ENCODE measurements at places on chromosomes 5 and 9.

GRCh38 chr9:72524820-72525540 is 3.6 kb downstream of the TMC1 start:
- peak; percentile 99 for DNase-seq

- no peak for DNase-seq
These were observed 45.3 kb downstream of the SYK start for GRCh38 chr9:90846770-90847419.

- no peak for DNase-seq
These were observed 227.4 kb downstream of the ESM1 start for GRCh38 chr5:54758038-54758437.

- DNase-seq = no peak
These were observed 135.2 kb downstream of the GNAQ start for GRCh38 chr9:77896269-77896937.

DNA sequence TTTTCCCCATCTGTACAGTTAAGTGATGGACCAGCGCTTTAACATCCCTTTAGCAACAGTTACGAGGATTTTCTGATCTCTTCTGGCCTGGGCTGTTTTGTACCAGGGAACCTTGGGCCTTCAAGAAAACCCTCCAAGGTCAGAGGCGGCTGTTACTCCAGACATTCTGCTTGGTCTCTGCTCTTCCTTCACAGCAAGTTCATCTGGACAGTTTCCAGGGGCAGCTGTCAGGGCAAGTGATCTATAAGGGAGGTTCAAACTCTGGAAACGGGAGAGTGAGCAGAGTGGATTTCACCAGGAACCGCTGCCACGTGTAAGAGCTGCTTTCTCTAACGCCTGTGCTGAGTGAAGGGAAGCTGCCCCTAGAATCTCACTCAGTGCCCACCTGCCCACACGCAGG is 36.7 kb downstream of the ZNF618 start:
- no peak for DNase-seq

DNA sequence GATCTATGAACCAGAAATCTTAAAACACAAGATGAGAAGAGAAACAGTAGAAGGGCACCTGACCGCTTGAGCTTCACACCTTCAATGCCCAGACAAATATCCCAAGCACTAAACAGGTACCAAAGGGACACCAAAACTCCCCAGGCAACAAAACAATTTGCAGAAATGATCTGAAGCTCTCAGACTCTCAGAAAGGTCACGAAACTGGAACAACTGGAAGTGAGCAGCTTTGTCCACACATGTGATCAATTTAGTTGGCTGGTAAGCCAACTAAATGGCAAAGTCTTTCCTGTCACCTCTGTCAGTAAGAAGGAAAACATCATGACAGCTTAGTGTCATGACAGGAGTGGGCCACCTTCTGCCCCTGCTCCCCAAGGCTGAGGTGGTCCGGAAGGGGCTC is 4.1 kb downstream of the IPPK start:
- DNase-seq = no peak

DNA sequence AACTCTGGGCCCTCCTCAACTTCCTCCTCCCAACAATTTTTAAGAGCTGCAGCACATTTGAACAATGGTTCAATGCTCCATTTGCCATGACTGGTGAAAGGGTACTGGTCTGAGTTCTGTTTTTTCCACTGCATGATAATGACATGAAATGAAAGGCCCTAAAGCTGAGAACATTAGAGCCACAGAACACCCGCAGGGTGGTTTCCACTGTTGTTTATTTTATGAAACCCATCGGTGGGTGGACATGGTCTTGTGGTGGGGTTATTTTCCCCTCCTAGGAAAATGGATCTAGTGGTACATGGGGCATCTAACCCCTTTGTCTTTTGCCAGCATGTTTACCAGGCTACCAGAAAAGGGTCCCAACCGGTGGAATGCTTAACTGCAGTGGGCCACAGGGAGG is 71.8 kb downstream of the SMARCA2 start:
- no peak for DNase-seq

GRCh38 chr9:38047301-38048251 is 21.5 kb downstream of the SHB start:
- no peak for DNase-seq

DNA sequence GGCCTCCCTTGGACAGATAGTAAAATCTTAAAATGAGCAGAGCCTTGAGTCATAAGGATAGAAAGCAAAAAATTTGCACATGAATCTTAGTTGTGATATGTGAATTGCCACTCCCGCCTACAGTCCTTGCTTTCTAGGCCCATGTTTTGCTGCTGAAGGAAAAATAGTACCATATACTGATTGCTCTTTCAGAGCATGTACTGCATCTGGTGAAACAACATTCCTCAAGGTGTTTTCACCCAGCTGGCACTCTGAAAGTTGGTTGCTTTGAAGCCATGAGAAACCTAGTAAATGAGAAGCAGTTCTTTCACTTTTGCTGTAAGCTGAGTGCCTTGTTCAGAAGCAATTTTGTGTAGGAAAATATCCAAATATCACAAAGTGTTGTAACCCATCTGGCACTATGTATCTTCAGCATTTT is 10.3 kb downstream of the CDC37L1 start:
- DNase-seq = no peak

GRCh38 chr5:74490814-74491213 is 149.7 kb downstream of the ENC1 start:
- DNase-seq = no peak

DNA sequence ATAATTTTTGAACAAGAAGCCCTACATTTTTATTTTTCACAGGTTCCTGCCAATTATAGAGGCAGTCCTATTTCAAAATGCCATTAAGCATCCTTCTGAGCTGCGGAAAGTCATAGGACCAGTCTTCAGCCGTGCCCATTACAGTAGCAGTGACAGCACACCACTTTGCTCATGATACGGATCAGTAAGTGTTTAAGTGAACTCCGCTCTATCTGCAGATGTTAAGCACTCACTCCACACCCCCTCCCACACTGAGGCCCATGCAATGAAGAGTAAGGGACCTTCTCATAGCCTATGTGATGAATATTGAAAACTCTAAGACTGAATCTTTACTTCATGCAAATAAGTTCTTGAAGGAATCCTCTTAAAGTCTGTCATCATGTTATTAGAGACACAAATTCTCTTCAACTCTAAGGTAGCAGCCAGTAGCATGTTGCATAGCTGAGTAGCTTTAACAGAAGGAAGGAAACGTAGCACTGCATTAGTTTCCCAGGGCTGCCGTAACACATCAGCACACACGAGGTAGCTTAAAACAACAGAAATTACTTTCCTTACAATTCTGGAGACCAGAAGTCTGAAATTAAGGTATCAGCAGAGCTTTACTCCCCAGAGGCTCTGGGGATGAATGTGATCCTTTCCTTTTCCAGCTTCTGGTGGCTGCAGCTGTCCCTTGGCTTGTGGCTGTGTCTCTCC is 20.3 kb upstream of the TAF11L2 start:
- no peak for DNase-seq

- DNase-seq = no peak
These were observed 7.0 kb downstream of the CENPP start for GRCh38 chr9:92332577-92333281.

- DNase-seq = no peak
These were observed 12.8 kb downstream of the RALGPS1 start for GRCh38 chr9:126927419-126927818.

- no peak for DNase-seq
These were observed 25.5 kb downstream of the CNTLN start for GRCh38 chr9:17160327-17160726.

GRCh38 chr5:113748403-113748802 is 234.9 kb downstream of the YTHDC2 start:
- DNase-seq = peak; percentile 1

- no peak for DNase-seq
These were observed 60.0 kb upstream of the CDH6 start for GRCh38 chr5:31133488-31133887.

Data from epithelial cell of prostate (primary cell).